ENCODE measurements at places on chromosomes 7 and 10. TPM values are rescaled to one million over a fixed set of nuclear protein-coding genes. Genes with fewer than 3 reads are reported as not detected.

- no peak for DNase-seq
Observed at GRCh38 chr10:64118736-64119135, 597.5 kb downstream of the REEP3 start.

- DNase-seq, result no peak
Observed at GRCh38 chr10:92901819-92902251, 53.5 kb downstream of the EXOC6 start.

DNA sequence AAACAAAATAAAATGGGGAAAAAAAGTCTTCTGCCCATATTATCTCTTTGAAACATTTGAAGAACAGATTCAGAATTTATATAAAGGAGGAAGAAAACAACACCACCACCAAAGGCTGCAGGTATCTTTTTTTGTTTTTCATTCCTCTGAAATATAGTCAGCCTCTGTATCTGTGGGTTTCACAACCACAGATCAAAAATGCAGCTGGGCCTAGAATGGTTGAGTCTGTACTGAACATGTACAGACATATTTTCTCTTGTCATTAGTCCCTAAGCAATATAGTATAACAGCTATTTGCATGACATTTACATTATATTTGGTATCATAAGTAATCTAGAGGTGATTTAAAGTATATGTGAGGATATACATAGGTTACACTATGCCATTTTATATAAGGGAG, 559.7 kb upstream of the LRRN3 start:
- DNase-seq, result no peak

SORCS1 gene
- total RNA-seq, result 1.4 TPM

DNA sequence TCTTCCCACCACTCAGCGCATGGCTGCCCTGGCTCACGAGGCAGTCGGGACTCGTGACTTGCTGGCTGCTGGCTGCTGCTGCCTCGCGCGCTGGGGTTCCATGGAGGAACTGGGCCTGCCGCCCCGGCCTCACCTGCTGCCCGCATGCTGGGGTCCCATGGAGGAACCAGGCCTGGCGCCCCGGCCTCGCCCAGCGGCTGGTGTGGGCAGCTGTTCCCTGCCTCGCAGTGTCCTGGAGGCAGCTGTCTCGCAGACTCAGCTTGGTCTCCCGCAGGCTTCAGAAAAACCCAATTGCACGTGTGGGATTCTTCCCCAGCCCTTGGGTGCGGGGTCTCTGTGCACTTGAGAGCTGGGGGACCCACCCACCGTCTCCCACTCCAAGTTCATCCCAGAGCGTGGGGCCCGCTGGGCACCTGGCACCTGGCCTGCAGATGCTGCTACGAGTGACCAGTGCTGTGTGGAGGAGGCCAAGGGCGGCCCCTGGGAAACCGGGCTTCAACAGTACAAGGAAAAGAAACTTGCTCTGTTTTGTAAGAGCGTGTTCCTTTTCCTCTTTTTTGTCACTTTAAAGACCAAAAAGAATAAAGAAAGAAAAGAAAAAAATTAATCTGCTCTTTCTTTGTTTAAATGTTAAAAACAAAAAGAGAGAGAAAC, 20.4 kb downstream of the PWWP2B start:
- DNase-seq, result no peak

GRCh38 chr10:104892879-104893617, 252.0 kb downstream of the SORCS3 start:
- no peak for DNase-seq

DNA sequence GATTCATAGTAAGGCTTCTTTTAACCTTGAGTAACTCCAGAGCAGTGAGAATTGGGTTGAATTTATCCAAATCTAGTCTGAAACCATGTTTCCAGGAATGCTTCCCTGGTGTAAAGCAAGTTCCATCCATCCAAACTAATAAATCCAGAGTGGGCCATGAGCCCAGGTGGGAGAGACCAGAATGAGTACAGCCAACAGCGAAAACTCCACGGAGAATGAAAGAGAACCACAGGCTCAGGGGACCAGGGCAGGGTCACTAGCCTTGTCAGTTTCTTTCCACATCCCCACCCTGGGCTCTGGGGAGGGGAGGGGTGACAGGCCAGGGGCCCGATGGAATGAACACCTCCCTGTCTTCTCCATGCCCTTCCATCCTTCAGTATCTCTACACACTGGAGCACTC, 180.1 kb downstream of the NEURL1 start:
- DNase-seq, result no peak

- no peak for DNase-seq
Observed at GRCh38 chr7:41984888-41985287, 252.1 kb downstream of the GLI3 start.

GRCh38 chr10:12844811-12845483, 156.6 kb downstream of the CCDC3 start:
- no peak for DNase-seq

DNA sequence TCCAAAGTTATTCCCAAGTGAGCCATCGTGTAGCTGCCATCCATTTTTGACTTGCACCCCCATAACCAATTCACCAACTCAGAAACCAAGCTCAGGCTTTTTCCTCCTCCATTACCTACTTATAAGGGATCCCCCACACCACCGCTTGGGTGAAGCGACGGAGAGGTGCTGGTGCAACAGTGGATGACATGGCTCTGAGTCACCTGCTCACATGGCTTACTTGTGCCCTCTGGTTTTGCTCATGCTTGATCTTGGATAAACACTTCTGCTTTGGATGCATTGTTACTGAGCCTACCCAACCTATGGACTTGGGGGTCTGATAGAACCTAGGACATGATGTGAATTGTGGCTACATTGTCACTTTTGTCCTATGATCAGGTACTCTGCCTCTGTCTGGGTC, 12.0 kb upstream of the AKR1B1 start:
- no peak for DNase-seq

DNA sequence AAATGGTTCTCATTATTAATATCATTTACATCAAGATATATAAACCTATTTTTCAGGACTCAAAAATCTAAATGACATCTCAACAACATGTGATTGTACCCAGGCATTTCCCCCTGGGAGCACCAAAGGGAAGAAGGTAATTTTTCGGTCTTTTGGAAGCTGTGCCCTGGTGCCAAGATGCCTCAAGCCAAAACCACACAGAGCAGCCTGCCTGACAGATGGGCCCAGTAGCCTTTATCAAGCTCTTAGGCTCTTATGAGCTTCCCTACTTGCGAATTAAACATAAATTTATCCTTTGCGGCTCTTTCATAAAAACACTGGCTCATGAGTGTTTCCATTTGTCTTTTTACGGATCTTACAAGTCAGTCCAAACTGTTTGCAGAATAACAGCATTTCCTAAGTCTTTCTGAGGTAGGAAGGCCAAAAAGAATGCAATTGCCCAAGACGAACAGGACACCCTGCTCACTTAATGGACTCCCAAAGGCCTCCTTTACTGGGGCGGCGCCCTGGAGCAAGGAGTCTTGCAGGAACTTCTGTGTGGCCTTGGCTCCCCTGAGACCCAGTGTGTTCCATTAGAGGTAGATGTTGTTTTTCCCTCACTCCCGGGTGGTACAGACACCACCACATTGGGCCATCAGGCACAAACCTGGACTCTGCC, 4.1 kb upstream of the RASSF4 start:
- DNase-seq, result no peak

DNA sequence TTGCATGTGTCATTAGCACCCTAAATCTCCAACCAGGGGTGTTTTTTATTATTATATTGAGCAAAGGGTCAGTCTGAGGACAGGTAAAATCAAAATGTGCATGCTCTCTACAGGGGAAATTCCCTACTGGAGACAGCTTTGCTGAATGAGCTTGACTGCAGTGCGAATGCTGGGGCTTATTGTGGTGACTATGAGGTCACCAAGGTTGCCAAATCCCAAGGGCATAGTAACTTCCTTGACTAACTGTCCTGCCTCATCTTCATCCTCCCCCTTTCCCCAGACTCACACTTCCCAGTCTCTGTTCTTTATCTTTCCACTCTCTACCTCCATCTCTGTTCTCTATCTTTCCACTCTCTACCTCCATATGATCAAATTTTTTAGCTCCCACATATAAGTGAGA, 22.9 kb upstream of the AOC1 start:
- no peak for DNase-seq

DNA sequence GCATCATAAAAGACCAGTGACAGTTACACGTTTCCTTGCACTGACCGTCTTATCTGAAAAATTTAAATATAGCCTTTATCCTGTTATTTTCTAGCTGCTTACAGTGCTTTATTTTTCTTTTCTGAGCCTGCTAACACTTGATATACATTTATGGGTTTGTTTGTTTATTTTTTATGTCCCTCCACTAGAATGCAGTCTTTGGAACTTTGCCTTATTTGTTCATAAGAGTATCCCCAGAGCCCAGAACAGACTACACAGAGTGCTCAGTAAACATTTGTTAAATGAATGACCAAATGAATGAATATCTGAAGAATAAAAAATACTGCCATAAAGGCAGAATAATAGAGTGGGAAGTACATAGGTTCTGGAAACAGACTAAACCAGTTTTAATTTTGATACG, 202.3 kb upstream of the LRRN3 start:
- no peak for DNase-seq

GHRHR gene
- not detected for total RNA-seq

DNA sequence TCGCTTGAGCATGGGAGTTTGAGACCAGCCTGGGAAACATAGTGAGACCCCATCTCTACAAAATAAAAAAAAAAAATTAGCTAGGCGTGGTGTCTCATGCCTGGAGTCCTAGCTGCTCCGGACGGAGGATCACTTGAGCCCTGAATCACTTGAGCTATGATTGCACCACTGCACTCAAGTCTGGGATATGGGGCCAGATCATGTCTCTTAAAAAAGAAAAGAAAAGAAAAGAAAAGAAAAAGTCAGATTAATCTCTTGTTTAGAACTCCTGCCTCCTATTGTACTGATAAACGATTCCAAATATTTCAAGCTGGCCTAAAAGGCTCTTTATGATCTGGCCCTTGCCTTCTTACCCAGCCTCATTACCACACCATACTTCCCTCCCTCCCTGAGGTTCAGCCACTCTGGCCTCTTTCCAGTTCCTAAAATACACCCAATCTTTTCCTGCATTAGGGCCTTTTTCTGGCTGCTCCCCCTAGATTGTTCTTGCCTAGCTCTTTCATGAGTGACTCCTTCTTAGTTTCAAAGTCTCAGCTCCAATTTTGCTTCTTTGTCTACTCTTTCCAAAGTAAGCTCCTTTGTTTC, 41.7 kb downstream of the VCL start:
- DNase-seq, result no peak

CTAGE8 gene
- 0.23 TPM for total RNA-seq

- DNase-seq, result no peak
Observed at GRCh38 chr10:97075961-97076525, 109.7 kb downstream of the SLIT1 start.

GRCh38 chr7:37448636-37449361, at the start of gene ELMO1:
Gene ELMO1 (minus strand): TSS chr7:37448864. CDS start chr7:37342690, 106,174 bp downstream.
- DNase-seq, result peak; percentile 34

GRCh38 chr10:103949728-103950127, 17.2 kb upstream of the SLK start:
- no peak for DNase-seq

CDC14C gene
- total RNA-seq, result not detected

DRGX gene
- not detected for total RNA-seq

DNA sequence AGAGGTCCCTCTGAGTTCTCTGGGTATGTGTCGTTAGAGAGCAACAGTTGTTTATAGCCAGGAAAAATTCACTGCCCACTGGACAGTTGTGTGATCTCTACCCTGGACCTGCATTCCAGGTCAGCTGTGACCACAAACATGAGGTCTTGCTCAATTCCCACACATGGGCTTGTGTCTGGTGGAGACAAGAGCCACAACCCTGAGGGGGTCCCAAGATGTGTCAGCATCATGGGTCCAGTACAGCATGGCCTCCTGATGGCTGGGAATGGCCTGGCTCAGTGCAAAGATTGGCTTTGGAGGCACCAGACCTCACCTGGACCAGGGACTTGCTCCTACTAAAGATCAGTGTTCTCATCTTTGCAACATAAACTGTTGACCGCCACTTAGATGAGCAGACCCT, 751.6 kb downstream of the GRID1 start:
- no peak for DNase-seq

DNA sequence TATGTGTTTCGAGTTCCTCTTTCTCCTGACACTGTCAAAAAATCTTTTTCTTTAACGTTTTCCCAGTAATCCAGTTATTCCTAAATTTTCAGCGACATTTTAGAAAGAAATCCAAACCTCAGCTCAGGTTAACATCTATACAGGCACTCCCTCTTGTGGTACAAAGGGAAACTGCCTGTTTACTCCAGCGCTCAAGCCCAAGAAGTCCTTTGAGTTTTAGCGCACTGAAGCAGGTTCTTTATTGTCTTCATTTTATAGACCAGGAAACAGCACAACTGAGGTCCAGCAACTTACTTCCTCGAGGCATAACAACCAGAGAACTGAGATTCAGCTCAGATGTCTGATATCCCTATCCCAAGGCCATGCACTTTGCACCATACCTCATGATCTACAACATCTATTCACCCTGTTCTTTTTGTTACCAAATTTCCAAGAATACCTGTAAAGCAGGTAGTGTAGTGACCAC, 287.2 kb upstream of the MKLN1 start:
- no peak for DNase-seq

DNA sequence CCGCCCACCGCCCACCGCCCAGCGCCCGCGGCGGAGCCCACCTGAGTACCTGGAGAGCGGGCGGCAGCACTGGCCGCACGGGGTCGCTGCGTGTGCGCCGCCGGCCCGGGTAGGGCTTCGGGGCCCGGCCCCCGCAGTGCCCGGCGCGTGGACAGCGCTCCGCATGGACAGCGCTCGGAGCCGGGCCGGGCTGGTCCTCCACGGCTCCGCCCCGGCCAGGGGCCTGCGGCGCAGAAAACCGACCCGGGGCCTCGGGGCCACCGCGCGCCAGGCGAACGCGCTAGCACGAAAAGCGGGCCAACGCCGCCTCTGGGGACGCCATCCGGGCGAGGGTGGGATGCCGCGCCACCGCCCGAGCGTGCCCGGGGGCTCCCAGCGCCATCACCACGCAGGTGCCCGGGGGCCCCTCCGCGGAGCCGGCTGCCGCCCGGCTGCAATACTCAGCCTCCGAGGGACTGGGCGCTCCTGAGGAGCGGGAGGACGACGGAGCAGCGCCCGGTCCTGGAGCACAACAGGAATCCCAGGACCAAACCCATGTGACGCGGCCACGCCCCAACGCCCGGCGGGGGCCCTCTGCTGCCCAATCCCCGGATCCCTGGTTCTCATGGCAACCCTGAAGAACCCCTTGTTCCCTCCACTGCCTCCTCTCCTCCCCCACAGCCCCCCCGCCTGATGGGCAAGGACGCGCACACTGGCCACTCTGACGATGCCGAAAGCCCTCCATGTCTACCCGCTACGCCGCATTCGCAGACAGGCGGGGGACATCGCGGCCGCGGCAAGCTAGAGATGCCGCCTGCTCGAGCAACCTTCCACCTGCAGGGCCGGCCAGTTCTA, at the start of gene GRB10:
Gene GRB10 (minus strand): TSS at position 522 of the 834 bp plus-strand sequence. CDS start 50,574 bp downstream, outside the sequence.
- DNase-seq, result no peak

- DNase-seq, result no peak
Observed at GRCh38 chr7:81903115-81903514, 133.3 kb upstream of the HGF start.

DNA sequence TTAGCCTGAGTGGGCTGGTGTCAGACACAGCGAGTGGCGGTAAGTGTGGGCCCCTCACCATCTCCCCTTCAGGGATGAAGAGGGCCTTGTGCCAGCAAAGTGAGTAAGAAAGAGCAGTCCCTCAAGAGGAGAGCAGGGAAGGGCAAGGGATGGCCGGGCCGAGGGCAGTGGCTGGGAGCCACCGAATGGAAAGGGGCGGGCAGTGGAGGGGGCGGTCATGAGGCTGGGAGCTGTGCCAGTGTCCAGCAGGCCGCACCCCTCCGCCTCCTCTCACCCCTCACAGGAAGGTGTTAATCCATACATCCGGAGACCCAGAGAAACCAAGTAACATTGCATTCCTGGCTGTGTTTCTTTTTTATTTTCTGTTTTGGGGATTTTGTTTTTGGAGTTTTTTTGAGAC, 28.6 kb upstream of the RASGEF1A start:
- DNase-seq, result no peak

FAM25A gene
- total RNA-seq, result 96.0 TPM
